ENCODE measurements at places on chromosomes 16 and 17.

GRCh38 chr16:54048586-54049495 is 237.7 kb downstream of the IRX3 start:
- no peak overlapping the region for H3K4me3 ChIP-seq
- H3K27ac ChIP-seq, result no peak overlapping the region
- no peaks in the 10 kb centered on the region for H3K4me1 ChIP-seq
- H3K27me3 ChIP-seq, result no peaks in the 10 kb centered on the region
- no peaks in the 10 kb centered on the region for H3K36me3 ChIP-seq

DNA sequence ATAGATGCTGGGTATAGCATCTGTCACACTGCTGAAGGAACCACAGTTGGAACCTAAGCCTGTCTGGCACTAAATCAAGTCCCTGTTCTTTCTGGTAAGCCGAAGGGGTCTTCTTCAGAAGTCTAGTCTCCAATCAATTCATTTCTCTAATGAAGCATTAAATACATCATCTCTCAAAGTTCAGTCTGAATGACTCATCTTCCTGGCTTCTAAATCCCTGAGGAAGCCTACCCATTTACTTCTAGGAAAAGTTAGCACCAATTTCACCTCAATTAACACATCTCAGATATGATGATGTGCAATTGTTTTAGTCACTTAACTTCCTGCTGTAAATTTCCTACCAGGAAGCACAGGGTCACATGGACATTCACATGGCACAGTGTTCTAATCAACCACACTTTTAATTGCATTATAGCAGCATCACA is 49.9 kb downstream of the TEX14 start:
- H3K4me3 ChIP-seq, result no peak overlapping the region
- H3K4me1 ChIP-seq, result no peaks in the 10 kb centered on the region
- no peak for DNase-seq
- H3K27ac ChIP-seq, result no peak overlapping the region
- no peaks in the 10 kb centered on the region for H3K36me3 ChIP-seq

- no peaks in the 10 kb centered on the region for H3K36me3 ChIP-seq
- no peak overlapping the region for H3K4me3 ChIP-seq
- DNase-seq, result no peak
- H3K27ac ChIP-seq, result no peak overlapping the region
These were observed 75.8 kb downstream of the RBFOX3 start for GRCh38 chr17:79534851-79535727.

GRCh38 chr17:79330229-79330628 is 255.6 kb downstream of the ENGASE start:
- no peaks in the 10 kb centered on the region for H3K27me3 ChIP-seq
- H3K27ac ChIP-seq, result no peak overlapping the region
- H3K4me3 ChIP-seq, result no peak overlapping the region
- no peaks in the 10 kb centered on the region for H3K4me1 ChIP-seq

DNA sequence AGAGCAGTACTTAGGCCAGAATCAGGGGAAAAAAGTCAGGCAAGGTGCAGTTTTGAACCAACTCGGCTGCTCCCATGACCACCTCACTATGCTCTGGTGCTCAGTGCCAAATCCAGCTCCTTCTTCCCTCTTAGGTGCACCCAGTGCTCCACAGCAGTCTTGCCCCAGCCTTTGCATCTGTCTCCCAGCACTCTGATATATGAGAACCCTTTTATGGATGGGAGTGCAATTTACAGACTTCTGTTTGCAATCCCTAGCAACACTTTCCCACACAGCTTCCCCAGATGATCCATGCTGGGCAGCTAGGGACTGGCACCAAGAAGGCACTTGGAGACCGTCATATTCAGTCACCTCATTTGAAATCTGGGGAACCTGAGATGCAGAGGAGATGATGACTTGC is 267.9 kb upstream of the CCL2 start:
- H3K4me1 ChIP-seq, result no peaks in the 10 kb centered on the region
- H3K27ac ChIP-seq, result no peak overlapping the region
- no peaks in the 10 kb centered on the region for H3K27me3 ChIP-seq
- no peak for DNase-seq
- H3K36me3 ChIP-seq, result no peaks in the 10 kb centered on the region

GRCh38 chr17:28702752-28703150 is 8.9 kb downstream of the PROCA1 start:
- H3K36me3 ChIP-seq, result peaks cover 54% of the 10 kb centered on the region
- DNase-seq, result no peak
- no peak overlapping the region for H3K27ac ChIP-seq
- no peaks in the 10 kb centered on the region for H3K27me3 ChIP-seq

GRCh38 chr16:82643136-82643535 is 16.4 kb downstream of the CDH13 start:
- no peak for DNase-seq
- no peak overlapping the region for H3K27ac ChIP-seq
- no peak overlapping the region for H3K4me3 ChIP-seq
- H3K4me1 ChIP-seq, result no peaks in the 10 kb centered on the region
- no peaks in the 10 kb centered on the region for H3K27me3 ChIP-seq

- H3K4me3 ChIP-seq, result no peak overlapping the region
- H3K27me3 ChIP-seq, result no peaks in the 10 kb centered on the region
- H3K4me1 ChIP-seq, result peaks cover 40% of the 10 kb centered on the region
- no peak overlapping the region for H3K27ac ChIP-seq
These were observed 69.8 kb upstream of the RPH3AL start for GRCh38 chr17:422196-422930.

DNA sequence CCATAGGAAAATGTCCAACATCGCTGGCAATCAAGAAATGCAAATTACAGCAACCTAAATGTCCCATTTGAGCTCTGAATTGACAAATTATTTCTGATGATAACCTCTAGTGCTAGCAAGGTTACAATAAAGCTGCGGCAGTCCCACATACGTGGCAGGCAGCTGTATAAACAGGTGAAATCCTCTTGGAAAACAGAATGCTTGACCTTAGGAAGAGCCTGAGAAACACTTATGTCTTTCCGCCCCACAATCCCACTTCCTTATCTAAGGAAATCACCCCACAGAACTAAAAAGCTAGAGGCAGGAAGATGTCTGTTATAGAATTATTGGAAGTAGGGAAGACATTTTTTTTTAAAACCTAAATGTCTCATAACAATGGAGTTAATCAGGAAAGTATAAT is 154.3 kb downstream of the KATNIP start:
- no peaks in the 10 kb centered on the region for H3K27me3 ChIP-seq
- no peak for DNase-seq
- no peaks in the 10 kb centered on the region for H3K4me1 ChIP-seq
- H3K27ac ChIP-seq, result no peak overlapping the region
- H3K36me3 ChIP-seq, result no peaks in the 10 kb centered on the region

DNA sequence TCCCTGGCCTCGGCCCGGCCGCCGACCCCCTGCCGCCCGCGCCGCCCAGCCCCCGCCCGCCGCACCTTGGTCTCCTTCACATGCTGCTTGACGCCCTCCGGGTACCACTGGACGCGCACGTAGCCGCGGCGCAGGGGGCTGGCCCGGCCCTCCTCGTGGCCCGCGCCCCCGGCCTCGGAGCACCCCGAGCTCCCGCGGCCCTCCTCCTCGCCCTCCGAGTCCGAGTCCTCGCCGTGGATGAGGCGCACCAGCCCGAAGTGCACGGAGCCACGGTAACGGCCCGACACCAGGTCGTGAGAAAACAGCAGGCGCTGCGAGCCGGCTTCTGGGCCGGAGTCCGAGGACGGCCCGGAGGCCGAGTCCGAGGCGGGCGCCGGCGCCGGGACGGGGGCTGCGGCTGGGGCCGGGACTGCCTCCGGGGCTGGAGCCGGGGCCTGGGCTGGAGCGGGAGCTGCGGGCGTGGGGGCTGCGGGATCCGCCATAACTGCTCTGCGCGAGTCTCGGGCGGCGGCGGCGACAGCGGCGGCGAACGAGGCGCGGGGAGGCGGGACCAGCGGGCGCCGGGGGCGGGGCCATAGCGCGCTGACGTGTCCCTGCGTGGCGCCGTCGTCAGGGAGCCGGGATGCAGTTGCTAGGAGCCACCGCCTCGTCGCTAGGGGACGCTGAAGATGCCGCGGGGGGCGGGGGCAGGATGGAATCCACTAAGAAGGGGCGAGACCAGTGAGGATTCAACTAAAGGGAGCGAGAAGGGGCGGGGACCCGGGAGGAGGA is at the start of gene UBE2O:
Gene UBE2O, minus strand, starts transcription at position 493 of the 771 bp plus-strand sequence. Its CDS starts 11 bp downstream, at position 482.
- peak within 1 kb of the TSS; percentile 63 for H3K4me3 ChIP-seq
- DNase-seq, result peak; percentile 93
- H3K27ac ChIP-seq, result peak within 1 kb of the TSS; percentile 73
- peaks cover 17% of the 10 kb centered on the region for H3K4me1 ChIP-seq
- no peaks in the 10 kb centered on the region for H3K27me3 ChIP-seq

GRCh38 chr16:82900559-82900958 is 273.8 kb downstream of the CDH13 start:
- no peaks in the 10 kb centered on the region for H3K4me1 ChIP-seq
- no peaks in the 10 kb centered on the region for H3K27me3 ChIP-seq
- DNase-seq, result no peak

- peaks cover 80% of the 10 kb centered on the region for H3K4me1 ChIP-seq
- peak; percentile 87 for DNase-seq
- peak overlapping the region; percentile 0 for H3K4me3 ChIP-seq
- no peaks in the 10 kb centered on the region for H3K27me3 ChIP-seq
- peak overlapping the region; percentile 74 for H3K27ac ChIP-seq
These were observed 47.6 kb downstream of the IL21R start for GRCh38 chr16:27449434-27450195.

GRCh38 chr17:49525831-49526741 is 31.0 kb downstream of the NGFR start:
- no peak for DNase-seq
- peaks cover 4% of the 10 kb centered on the region for H3K4me1 ChIP-seq
- H3K36me3 ChIP-seq, result no peaks in the 10 kb centered on the region
- H3K27ac ChIP-seq, result no peak overlapping the region
- no peaks in the 10 kb centered on the region for H3K27me3 ChIP-seq

DNA sequence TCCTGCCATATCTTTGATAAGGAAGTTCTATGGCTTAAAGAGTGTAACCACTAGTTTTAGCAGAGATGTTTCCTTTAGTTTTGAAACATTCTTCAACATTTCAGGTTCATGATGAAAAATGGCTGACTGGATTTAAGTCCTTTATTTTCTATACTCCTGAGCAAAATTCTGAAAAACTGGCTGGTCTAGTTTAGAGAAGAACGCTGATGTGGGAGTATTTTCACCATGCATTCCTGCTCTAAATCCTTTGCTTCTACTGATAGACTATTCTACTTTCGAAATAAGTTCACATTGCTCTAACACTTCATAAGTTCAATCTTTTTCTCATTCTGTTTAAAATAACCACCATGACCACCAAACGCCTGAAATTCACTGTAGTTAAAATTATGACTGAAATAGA is 281.9 kb downstream of the FTO start:
- no peak overlapping the region for H3K27ac ChIP-seq
- no peak for DNase-seq
- no peak overlapping the region for H3K4me3 ChIP-seq
- no peaks in the 10 kb centered on the region for H3K4me1 ChIP-seq

- no peaks in the 10 kb centered on the region for H3K36me3 ChIP-seq
- no peak for DNase-seq
- H3K4me3 ChIP-seq, result no peak overlapping the region
These were observed 31.7 kb downstream of the CNGB1 start for GRCh38 chr16:57938936-57939871.

GRCh38 chr17:30920683-30921543 is 832 bp upstream of the ADAP2 start:
- no peaks in the 10 kb centered on the region for H3K36me3 ChIP-seq
- no peak overlapping the region for H3K4me3 ChIP-seq
- no peak for DNase-seq
- peaks cover 6% of the 10 kb centered on the region for H3K27me3 ChIP-seq
- H3K4me1 ChIP-seq, result no peaks in the 10 kb centered on the region

GRCh38 chr17:56943505-56944125 is 17.2 kb downstream of the COIL start:
- no peaks in the 10 kb centered on the region for H3K4me1 ChIP-seq
- no peak overlapping the region for H3K27ac ChIP-seq
- H3K36me3 ChIP-seq, result peaks cover 30% of the 10 kb centered on the region
- H3K4me3 ChIP-seq, result no peak overlapping the region

DNA sequence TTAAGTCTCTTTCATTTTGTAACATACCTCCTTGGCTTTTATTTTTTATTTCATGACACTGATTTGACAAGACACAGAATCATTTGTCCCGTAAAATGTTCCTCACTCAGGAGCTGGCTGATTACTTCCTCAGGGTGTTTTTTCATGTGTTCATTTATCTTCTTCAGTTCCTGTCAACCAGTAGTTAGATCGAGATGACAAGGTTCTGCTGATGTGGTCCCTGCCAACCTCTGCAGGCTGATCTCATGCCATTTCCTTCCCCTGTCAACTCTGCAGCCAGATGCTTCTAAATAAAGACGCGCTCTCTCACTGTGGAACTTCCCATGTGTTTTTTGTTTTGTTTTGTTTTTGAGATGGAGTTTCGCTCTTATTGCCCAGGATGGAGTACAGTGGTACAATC is 8.1 kb upstream of the CXCL16 start:
- no peak overlapping the region for H3K4me3 ChIP-seq
- no peak overlapping the region for H3K27ac ChIP-seq
- H3K27me3 ChIP-seq, result peaks cover 3% of the 10 kb centered on the region
- no peak for DNase-seq
- no peaks in the 10 kb centered on the region for H3K36me3 ChIP-seq

- H3K36me3 ChIP-seq, result no peaks in the 10 kb centered on the region
- no peaks in the 10 kb centered on the region for H3K27me3 ChIP-seq
- DNase-seq, result no peak
- H3K4me1 ChIP-seq, result no peaks in the 10 kb centered on the region
- no peak overlapping the region for H3K27ac ChIP-seq
These were observed 51.3 kb downstream of the MEAK7 start for GRCh38 chr16:84453061-84453752.

- H3K27me3 ChIP-seq, result no peaks in the 10 kb centered on the region
- no peaks in the 10 kb centered on the region for H3K36me3 ChIP-seq
- H3K4me3 ChIP-seq, result no peak overlapping the region
- H3K27ac ChIP-seq, result no peak overlapping the region
- no peak for DNase-seq
- no peaks in the 10 kb centered on the region for H3K4me1 ChIP-seq
These were observed 35.9 kb upstream of the ACSM2B start for GRCh38 chr16:20611975-20612481.

DNA sequence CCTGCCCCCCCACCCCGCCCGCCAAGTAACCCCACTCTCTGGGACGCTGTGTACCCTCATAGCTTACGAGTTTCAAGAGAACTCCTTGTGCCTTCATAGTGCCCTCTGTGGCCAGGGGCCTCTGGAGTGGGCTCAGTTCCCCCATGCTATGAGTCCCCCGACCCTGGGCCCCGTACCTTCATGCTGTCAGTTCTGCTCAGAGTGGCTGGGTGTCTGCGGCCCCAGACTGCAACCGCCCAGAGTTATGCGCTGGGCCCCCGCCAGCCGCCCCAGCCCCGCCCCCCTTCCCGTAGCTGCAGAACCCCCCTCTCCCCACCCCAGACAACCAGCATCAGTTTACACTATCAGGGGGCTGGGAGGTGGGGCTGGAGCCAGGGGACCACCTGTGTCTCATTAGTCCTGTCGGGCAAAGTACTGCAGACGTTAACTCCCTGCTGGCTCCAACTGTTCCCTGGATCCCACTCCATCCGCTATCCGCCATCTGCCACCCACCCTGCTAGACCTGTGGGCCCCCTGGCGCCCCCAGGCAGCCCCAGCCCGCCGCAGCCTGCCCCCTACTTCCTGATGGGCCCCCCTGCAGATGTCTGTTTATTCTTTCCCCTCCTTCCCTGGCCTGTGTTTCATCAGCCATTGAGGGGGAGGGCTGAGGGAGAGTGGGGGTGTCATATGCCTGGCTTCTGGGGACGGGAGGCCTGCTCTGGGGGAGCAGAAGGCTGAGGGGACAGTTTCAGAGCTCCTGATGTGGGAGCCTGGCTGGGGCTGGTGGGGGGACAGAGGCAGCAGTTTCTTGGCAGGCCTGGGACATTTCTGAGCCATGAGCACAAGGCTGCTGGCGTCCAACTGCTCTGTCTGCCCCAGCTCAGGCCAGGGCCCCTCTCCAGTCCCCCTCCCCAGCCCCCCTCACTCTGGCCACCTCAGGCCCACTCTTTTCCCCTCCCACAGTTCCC is at the start of gene MFAP4:
Gene MFAP4, minus strand, starts transcription at position 217 of the 947 bp plus-strand sequence. Its CDS starts 35 bp downstream, at position 182.
- H3K36me3 ChIP-seq, result no peaks in the 10 kb centered on the region
- H3K27me3 ChIP-seq, result no peaks in the 10 kb centered on the region
- no peak within 1 kb of the TSS for H3K4me3 ChIP-seq
- DNase-seq, result no peak
- H3K4me1 ChIP-seq, result no peaks in the 10 kb centered on the region
